Tibial artery (tissue), 4 donors: ENCODE measurements at places on chromosomes 16 and 17.
A peak's percentile ranks its signal among the peaks of the same experiment; 100 is the strongest.

- DNase-seq: peak; percentile 66
Measured at GRCh38 chr17:76384987-76385891, 830 bp downstream of the SPHK1 start.

- no peak for DNase-seq
Measured at GRCh38 chr16:56988161-56988947, 1.0 kb upstream of the NLRC5 start.

- DNase-seq: no peak
Measured at GRCh38 chr17:66422186-66422585, 119.8 kb downstream of the PRKCA start.

DNA sequence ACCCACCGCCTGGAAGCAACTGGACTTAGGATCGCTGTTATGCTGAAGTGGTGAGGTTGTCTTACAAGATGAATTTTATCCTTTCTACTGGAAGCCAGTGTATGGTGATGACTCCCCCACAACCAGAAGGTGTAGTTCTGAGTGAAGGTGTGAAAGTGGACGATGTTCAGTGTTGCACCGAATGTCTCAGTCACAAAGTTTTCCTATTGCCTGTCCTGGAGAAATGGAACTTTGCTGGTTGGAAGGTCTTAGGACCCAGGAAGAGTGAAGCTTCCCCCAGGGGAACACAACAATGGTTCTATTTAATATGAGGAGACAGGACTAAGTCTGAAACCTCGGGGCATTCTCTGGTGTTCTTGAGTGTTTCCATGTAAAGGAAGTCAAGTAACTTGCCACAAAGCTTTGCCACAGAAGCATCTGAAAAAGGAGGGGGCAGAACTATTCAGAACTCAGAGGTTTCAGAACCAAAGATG is 44.2 kb downstream of the USP22 start:
- no peak for DNase-seq
